ENCODE measurements at places on chromosomes 7 and 10. TPM values are rescaled to one million over a fixed set of nuclear protein-coding genes. Genes with fewer than 3 reads are reported as not detected.

Gene ACTR1A
- total RNA-seq: 127 TPM

- H3K27me3 ChIP-seq: no peaks in the 10 kb centered on the region
- no peaks in the 10 kb centered on the region for H3K4me1 ChIP-seq
- H3K27ac ChIP-seq: no peak overlapping the region
- no peak for DNase-seq
- no peak overlapping the region for H3K4me3 ChIP-seq
Measured at GRCh38 chr10:112461029-112461887, 14.2 kb downstream of the VTI1A start.

DNA sequence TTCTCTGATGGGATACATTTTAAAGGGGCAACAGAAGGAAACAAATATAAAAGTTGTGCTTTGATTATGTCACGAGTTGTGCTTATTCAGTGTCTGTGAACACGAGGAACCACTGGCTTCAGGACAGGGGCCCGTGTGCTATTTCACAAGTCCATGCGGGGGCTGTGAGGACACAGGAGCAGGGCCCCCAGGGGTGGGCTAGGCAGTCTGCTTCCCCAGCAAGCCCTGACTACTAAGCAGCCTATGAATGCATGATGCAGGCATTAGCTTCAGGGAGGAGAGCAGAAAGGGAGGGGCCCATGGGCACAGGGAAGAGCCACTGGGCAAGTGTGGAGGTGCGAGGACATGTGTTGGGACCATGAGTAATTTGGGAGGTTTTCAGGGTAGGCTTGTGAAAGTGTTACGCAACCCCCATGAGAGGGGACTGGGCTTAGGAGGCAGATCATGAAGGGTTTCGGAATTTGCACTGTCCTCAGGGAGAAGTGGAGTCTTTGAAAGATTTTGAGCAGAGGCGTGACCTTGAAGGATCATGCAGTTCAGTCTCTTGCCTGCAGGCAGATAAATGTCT is 424.9 kb downstream of the CALN1 start:
- H3K27ac ChIP-seq: no peak overlapping the region
- DNase-seq: no peak
- no peaks in the 10 kb centered on the region for H3K27me3 ChIP-seq
- H3K36me3 ChIP-seq: no peaks in the 10 kb centered on the region
- no peaks in the 10 kb centered on the region for H3K4me1 ChIP-seq
- H3K4me3 ChIP-seq: no peak overlapping the region

Gene ZNF117
- 33.7 TPM for total RNA-seq

Gene OPN1SW
- not detected for total RNA-seq

DNA sequence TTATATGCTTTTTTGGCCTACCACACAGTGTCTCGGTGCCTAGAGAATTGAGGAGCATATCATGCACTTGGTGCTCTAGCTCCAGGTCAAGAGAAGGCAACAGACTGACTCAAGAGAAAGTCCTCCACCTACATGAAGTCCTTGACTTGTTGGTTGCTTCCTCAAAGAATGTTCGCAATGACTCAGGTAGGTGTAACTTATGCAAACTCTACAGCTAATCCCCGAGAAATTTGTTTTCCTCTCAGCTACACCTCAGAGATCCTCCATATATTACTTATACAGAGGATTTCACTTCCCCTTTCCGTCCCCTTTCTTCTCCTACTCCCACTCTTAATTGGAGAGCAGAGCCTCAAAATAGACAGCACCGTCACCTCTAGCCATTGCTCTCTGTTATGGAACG is 1013.1 kb downstream of the KCNMA1 start:
- no peaks in the 10 kb centered on the region for H3K4me1 ChIP-seq
- no peak overlapping the region for H3K27ac ChIP-seq
- no peaks in the 10 kb centered on the region for H3K36me3 ChIP-seq
- no peaks in the 10 kb centered on the region for H3K27me3 ChIP-seq

Gene LAMB1
- total RNA-seq: 219 TPM

DNA sequence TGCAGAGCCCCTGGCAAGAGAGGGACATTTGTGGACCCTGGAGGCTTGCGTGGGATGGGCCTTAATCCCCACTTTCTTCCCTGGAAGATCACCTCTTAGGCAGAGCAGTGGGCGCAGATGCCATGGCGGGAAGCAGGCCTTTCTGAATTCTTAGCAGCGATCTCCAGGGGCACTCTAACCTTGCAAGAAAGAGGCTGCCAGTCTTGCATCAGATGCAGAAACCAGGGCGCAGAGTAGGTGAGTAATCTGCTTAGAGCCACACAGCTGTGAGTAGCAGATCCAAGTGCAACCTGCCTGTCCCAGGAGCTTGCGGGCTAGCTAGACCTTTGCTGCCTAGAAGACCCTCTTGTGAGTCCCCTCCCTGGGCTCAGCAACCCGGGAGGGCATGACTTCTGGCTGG is 40.0 kb downstream of the KCTD7 start:
- no peaks in the 10 kb centered on the region for H3K4me1 ChIP-seq
- H3K27me3 ChIP-seq: no peaks in the 10 kb centered on the region
- no peak overlapping the region for H3K4me3 ChIP-seq

Gene SAMD9
- total RNA-seq: not detected

Gene SPDYE2B
- not detected for total RNA-seq

Gene HEPACAM2
- total RNA-seq: not detected

- no peak overlapping the region for H3K27ac ChIP-seq
- no peak overlapping the region for H3K4me3 ChIP-seq
- H3K27me3 ChIP-seq: no peaks in the 10 kb centered on the region
- no peaks in the 10 kb centered on the region for H3K36me3 ChIP-seq
- H3K4me1 ChIP-seq: peaks cover 7% of the 10 kb centered on the region
- peak; percentile 23 for DNase-seq
Measured at GRCh38 chr10:120495226-120496009, 38.4 kb downstream of the PLPP4 start.

DNA sequence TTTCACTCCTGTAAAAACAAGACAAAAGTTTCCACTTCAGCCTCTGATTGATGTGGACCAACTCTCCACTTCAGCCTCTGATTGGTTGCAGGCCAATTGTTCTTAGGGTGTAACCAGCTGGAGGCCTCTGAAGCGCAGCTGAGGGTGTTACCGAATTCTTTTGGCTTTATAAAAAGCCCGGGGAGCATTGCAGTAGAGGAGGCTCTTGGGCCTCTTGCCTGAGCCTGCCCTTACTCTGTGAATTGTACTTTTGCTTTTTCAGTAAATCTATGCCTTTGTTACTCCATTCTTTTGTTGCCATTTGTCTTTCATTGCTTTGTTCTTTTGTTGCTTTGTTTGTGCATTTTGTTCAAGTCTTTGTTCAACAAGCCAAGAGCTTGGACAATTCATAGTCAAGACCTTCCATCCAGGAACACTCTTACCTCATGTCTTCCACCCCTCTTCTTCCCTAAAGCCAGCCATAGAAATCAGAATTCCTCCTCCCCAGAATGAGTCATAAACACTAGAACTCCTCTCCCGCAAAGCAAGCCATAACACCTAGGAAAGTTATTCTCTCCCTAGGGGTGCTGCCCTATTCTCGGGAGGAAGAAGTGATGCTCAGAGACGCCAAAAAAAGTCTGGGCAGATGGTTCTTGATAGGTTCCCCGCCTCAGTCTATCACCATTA is 53.5 kb upstream of the ARMC3 start:
- DNase-seq: no peak
- no peaks in the 10 kb centered on the region for H3K4me1 ChIP-seq
- no peak overlapping the region for H3K27ac ChIP-seq
- H3K4me3 ChIP-seq: no peak overlapping the region
- H3K27me3 ChIP-seq: no peaks in the 10 kb centered on the region

Gene RBM33
- total RNA-seq: 86.8 TPM

Gene TMEM184A
- 5.7 TPM for total RNA-seq

- no peaks in the 10 kb centered on the region for H3K4me1 ChIP-seq
- no peak overlapping the region for H3K4me3 ChIP-seq
- DNase-seq: no peak
- no peaks in the 10 kb centered on the region for H3K27me3 ChIP-seq
Measured at GRCh38 chr7:55326081-55326835, 38.9 kb upstream of the LANCL2 start.

- no peaks in the 10 kb centered on the region for H3K4me1 ChIP-seq
- DNase-seq: no peak
- no peak overlapping the region for H3K27ac ChIP-seq
Measured at GRCh38 chr10:12973149-12973718, 28.3 kb downstream of the CCDC3 start.

DNA sequence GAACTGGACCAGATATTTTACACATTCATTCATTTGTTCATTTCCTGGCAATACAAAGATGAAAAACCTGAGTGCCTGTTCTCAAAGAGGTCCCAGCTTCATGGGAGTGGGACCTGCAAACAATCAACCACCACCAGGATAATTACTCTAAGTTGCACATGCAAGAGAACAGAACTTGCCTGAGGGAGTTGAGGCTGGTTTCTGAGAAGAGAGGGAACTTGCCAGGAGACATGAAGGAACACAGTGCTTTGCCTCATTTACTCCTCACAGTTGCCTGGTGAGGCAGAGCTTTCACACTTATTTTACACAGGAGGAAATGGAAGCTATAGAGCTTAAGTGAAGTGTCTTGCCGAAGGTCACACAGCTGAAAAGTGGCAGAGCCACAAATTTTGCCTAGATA is 170.1 kb downstream of the SORCS3 start:
- H3K4me3 ChIP-seq: no peak overlapping the region
- DNase-seq: no peak
- H3K36me3 ChIP-seq: no peaks in the 10 kb centered on the region
- no peaks in the 10 kb centered on the region for H3K27me3 ChIP-seq
- no peaks in the 10 kb centered on the region for H3K4me1 ChIP-seq

DNA sequence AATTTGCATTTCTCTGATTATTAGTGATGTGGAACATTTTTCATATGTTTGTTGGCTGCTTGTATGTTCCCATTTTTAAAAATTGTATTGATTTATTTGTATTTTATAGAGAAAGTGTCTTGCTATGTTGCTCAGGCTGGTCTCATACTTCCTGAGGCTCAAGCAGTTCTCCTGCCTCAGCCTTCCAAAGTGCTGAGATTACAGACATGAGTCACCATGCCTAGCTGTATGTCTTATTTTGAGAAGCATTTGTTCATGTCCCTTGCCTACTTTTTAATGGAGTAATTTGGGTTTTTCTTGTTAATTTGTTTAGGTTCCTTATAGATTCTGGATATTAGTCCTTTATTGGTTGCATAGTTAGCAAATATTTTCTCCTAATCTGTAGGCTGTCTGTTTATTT is 214.2 kb upstream of the KAT6B start:
- DNase-seq: no peak
- no peaks in the 10 kb centered on the region for H3K36me3 ChIP-seq
- H3K27ac ChIP-seq: no peak overlapping the region
- H3K27me3 ChIP-seq: no peaks in the 10 kb centered on the region
- no peaks in the 10 kb centered on the region for H3K4me1 ChIP-seq

Gene ARHGAP12
- 46.5 TPM for total RNA-seq

Gene KCND2
- 0.63 TPM for total RNA-seq

- no peaks in the 10 kb centered on the region for H3K4me1 ChIP-seq
- no peaks in the 10 kb centered on the region for H3K36me3 ChIP-seq
- no peaks in the 10 kb centered on the region for H3K27me3 ChIP-seq
- H3K4me3 ChIP-seq: no peak overlapping the region
- no peak overlapping the region for H3K27ac ChIP-seq
Measured at GRCh38 chr10:54159924-54160323, 641.1 kb downstream of the PCDH15 start.

DNA sequence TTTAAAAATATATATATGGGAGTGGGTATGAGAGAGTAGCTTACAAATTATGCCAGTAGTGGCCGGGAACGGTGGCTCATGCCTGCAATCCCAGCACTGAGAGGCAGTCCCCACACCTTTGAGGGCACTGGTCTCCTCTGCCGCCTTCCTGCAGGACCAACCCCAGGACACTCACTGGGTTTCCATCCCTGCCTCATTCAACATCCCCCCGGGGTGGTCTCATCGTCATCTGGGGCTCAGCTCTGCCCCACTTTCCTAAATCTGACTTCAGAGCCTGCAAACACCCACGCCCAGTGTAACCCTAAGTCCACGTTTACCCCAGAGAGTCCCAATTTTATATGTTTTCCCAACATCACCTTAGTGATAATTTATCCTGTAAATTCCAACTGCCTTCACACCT is 96.5 kb downstream of the DIP2C start:
- no peaks in the 10 kb centered on the region for H3K4me1 ChIP-seq
- no peaks in the 10 kb centered on the region for H3K27me3 ChIP-seq
- no peaks in the 10 kb centered on the region for H3K36me3 ChIP-seq
- H3K4me3 ChIP-seq: no peak overlapping the region

GRCh38 chr10:49080965-49081364 is 34.4 kb downstream of the VSTM4 start:
- H3K4me3 ChIP-seq: no peak overlapping the region
- peaks cover 8% of the 10 kb centered on the region for H3K27me3 ChIP-seq
- no peaks in the 10 kb centered on the region for H3K36me3 ChIP-seq
- DNase-seq: peak; percentile 33
- H3K27ac ChIP-seq: no peak overlapping the region
- no peaks in the 10 kb centered on the region for H3K4me1 ChIP-seq

All from endodermal cell (in vitro differentiated cells).